ENCODE measurements at places on chromosomes 3 and 15. TPM values are rescaled to one million over a fixed set of nuclear protein-coding genes. Genes with fewer than 3 reads are reported as not detected.

Gene UPK1B
- total RNA-seq: not detected

Gene SAXO2
- not detected for total RNA-seq

Gene PCOLCE2
- total RNA-seq: not detected

Gene LMAN1L
- 0.82 TPM for total RNA-seq

Gene PIERCE2
- total RNA-seq: 0.97 TPM

Gene NAALADL2
- total RNA-seq: not detected

Gene CPLX3
- 0.20 TPM for total RNA-seq

Gene PCSK6
- total RNA-seq: 27.8 TPM

Gene GNL3
- 109 TPM for total RNA-seq

Gene CHD2
- 520 TPM for total RNA-seq

Gene IMPG2
- total RNA-seq: 0.47 TPM

Gene DAPK2
- 2.7 TPM for total RNA-seq

Gene PLAAT1
- total RNA-seq: not detected

Gene CCR8
- total RNA-seq: 9.0 TPM
